ENCODE measurements at places on chromosomes 4 and X. TPM values are rescaled to one million over a fixed set of nuclear protein-coding genes. Genes with fewer than 3 reads are reported as not detected.

Gene PLXNB3
- 1.4 TPM for total RNA-seq

Gene STOX2
- total RNA-seq: not detected

DNA sequence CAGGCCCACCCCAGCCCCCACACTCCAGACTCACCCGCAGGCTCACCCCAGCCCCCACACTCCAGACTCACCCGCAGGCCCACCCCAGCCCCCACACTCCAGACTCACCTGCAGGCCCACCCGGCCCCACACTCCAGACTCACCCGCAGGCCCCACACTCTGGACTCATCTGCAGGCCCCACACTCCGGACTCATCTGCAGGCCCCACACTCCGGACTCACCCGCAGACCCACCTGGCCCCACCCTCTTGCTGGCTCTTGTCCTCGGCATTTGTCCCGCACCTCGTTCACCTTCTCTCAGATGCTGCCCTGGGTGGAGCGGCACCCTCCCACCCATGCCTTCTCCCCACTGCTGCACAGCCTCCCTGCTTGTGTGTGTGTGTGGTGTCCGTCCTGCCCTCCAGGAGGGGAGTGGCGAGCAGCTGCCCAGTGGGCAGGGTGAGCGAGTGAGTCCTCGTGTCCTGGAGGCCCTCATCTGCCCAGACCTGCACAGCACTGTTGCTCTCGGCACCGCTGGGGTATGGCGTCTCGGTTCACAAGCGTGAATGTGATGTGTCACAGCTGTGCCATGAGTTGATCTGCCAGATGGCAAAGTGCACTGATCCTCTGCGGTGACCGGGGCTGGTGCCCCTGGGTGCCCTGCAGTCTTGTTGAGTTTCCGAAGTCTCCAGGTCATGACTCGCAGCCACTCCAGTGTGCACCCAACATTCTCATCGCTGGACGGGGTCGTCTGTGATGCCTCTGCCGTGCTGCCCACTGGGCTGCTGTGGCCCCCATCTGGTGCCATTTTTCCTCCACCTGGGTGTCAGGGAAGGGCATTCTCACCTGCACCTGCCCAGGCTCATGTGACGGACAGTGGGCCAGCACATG, 27.7 kb downstream of the MAEA start:
- peaks cover 26% of the 10 kb centered on the region for H3K4me1 ChIP-seq
- peaks cover 67% of the 10 kb centered on the region for H3K36me3 ChIP-seq
- H3K27me3 ChIP-seq: no peaks in the 10 kb centered on the region
- H3K4me3 ChIP-seq: no peak overlapping the region
- DNase-seq: no peak
- H3K27ac ChIP-seq: peak overlapping the region; percentile 43

Gene FGFR3
- total RNA-seq: 0.37 TPM

Gene ESX1
- not detected for total RNA-seq

Gene PCSK1N
- not detected for total RNA-seq

DNA sequence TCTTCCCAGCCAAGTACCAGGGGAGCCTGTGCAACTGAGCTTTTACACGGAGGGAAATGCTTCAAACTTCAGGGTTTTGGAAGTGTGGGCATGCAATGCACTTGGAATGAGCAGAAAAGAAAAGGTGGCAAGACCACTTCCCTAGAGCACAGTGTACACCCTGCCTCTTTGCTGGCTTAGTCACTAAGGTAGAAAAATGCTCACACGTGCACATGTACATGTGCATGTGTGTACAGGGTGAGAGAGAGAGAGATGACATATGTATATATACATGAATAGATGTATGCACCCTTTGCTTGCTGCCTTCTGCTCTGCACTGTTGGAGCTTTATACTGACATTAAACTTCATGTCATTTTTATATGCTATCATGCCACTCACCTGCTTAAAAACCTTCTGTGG, 7.9 kb upstream of the KLF3 start:
- H3K27me3 ChIP-seq: peaks cover 7% of the 10 kb centered on the region
- no peak overlapping the region for H3K27ac ChIP-seq
- H3K4me3 ChIP-seq: no peak overlapping the region
- peaks cover 37% of the 10 kb centered on the region for H3K4me1 ChIP-seq

Gene CXorf49B
- not detected for total RNA-seq

GRCh38 chr4:163611182-163611581, 116.7 kb downstream of the TMA16 start:
- H3K27me3 ChIP-seq: peaks cover 3% of the 10 kb centered on the region
- H3K27ac ChIP-seq: no peak overlapping the region
- no peaks in the 10 kb centered on the region for H3K4me1 ChIP-seq
- no peak for DNase-seq

Gene SLC49A3
- total RNA-seq: 0.89 TPM

Gene NEUROG2
- not detected for total RNA-seq

- H3K27ac ChIP-seq: no peak overlapping the region
- no peak for DNase-seq
- H3K36me3 ChIP-seq: no peaks in the 10 kb centered on the region
- peaks cover 6% of the 10 kb centered on the region for H3K27me3 ChIP-seq
Observed at GRCh38 chr4:118941799-118942198, 53.1 kb downstream of the SYNPO2 start.

GRCh38 chr4:57553728-57554127, 443.5 kb upstream of the IGFBP7 start:
- no peaks in the 10 kb centered on the region for H3K27me3 ChIP-seq
- DNase-seq: no peak
- H3K4me1 ChIP-seq: no peaks in the 10 kb centered on the region
- H3K36me3 ChIP-seq: no peaks in the 10 kb centered on the region
- no peak overlapping the region for H3K27ac ChIP-seq

GRCh38 chr4:39823191-39823590, 125.3 kb downstream of the UBE2K start:
- DNase-seq: no peak
- peaks cover 7% of the 10 kb centered on the region for H3K4me1 ChIP-seq
- peaks cover 36% of the 10 kb centered on the region for H3K36me3 ChIP-seq
- no peak overlapping the region for H3K27ac ChIP-seq
- no peak overlapping the region for H3K4me3 ChIP-seq

GRCh38 chr4:152780267-152780778, 569 bp downstream of the ARFIP1 start:
- peak overlapping the region; percentile 92 for H3K4me3 ChIP-seq
- DNase-seq: no peak
- peaks cover 16% of the 10 kb centered on the region for H3K36me3 ChIP-seq
- peaks cover 12% of the 10 kb centered on the region for H3K27me3 ChIP-seq
- peak overlapping the region; percentile 90 for H3K27ac ChIP-seq

DNA sequence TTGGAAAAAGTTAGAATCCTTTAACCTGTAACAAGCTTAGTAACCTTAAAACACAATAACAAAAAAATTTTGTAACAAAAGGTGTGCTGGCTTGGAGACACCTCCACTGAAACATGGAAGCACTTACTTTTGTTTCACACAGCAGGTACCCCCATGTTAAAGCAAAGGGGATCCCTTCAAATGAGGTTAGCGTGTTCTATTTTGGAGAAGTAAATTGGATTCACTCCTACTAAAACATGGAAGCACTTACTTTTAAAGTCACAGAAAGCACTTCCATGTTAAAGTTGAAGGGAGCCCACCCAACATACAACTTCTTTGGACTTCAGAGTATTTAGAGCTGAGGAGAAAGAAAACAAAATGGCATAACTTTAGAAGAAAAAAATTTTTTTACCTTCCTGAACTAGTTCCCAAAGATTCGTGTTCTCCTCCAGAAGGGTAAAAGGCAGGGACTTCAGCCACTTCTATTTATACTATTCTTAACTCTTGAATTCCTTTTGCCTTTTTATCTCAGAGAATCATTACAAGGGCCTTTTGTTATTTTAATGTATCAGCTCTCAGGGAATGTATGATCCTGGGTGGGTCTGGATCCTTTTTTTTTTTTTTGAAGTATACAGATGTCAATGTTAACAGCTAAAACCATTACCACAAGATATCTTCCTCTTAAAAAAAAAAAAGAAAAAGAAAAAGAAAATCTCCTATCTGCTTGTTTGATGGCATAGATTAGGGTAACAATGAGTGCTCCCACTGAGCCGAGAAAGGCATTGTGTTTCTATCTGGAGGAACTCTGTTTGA, 11.5 kb downstream of the LARP7 start:
- no peak for DNase-seq
- peaks cover 6% of the 10 kb centered on the region for H3K4me1 ChIP-seq
- no peaks in the 10 kb centered on the region for H3K27me3 ChIP-seq

- peaks cover 3% of the 10 kb centered on the region for H3K27me3 ChIP-seq
- no peaks in the 10 kb centered on the region for H3K36me3 ChIP-seq
- no peak overlapping the region for H3K4me3 ChIP-seq
- H3K27ac ChIP-seq: no peak overlapping the region
Observed at GRCh38 chrX:24306440-24306839, 7.4 kb downstream of the SUPT20HL2 start.

Gene LEF1
- 246 TPM for total RNA-seq

DNA sequence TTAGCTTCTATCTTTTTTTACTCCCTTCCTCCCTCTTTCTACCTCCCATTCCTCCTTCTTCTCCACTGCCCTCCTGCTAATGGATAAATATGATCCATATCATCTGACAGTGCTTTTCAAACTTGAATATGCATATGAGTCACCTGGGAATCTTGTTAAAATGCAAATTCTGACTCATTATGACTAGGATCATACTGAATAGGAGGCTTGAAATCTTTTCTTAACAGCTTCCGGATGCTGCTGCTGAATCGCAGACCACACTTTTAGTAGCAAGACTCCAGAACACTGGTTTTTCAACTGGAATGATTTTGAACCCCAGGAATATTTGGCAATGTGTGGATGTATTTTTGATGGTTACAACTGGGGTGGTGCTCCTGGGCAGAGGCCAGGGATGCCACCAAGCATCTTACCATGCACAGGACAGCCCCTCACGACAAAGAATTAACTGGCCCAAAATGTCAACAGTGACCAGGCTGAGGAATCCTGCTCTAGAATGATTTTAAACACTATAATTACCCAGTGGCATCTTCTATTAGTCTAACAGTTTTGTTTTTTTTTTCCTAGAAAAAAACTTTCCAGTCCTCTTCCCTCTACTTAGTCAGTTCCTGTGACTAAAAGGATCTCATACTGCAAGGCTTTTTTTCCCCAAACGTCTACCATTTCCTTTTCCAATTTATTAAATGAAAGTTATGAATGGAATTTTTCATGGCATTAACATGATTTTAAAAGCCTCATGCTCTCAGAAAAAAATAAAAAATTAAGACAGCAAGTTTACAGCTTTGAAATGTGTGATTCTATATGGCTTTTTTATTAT, 10.6 kb upstream of the PYURF start:
- DNase-seq: no peak
- H3K27ac ChIP-seq: no peak overlapping the region
- H3K4me1 ChIP-seq: peaks cover 1% of the 10 kb centered on the region
- no peaks in the 10 kb centered on the region for H3K36me3 ChIP-seq
- no peak overlapping the region for H3K4me3 ChIP-seq

GRCh38 chr4:163621821-163622220, 127.3 kb downstream of the TMA16 start:
- H3K4me1 ChIP-seq: no peaks in the 10 kb centered on the region
- H3K27me3 ChIP-seq: no peaks in the 10 kb centered on the region
- no peak overlapping the region for H3K4me3 ChIP-seq
- H3K36me3 ChIP-seq: no peaks in the 10 kb centered on the region
- H3K27ac ChIP-seq: no peak overlapping the region

Gene PABPC4L
- not detected for total RNA-seq

Gene POU4F2
- not detected for total RNA-seq

Gene LYAR
- total RNA-seq: 37.9 TPM

Gene CT45A10
- total RNA-seq: not detected

GRCh38 chr4:123676890-123677229, 280.3 kb downstream of the SPRY1 start:
- no peak for DNase-seq
- peaks cover 31% of the 10 kb centered on the region for H3K27me3 ChIP-seq
- H3K27ac ChIP-seq: no peak overlapping the region
- H3K4me1 ChIP-seq: peaks cover 19% of the 10 kb centered on the region

GRCh38 chr4:117084866-117085701, at the start of gene TRAM1L1:
TSS of gene TRAM1L1 (minus strand) at chr4:117085576. CDS start at chr4:117085393, 183 bp downstream.
- peak; percentile 23 for DNase-seq
- H3K27me3 ChIP-seq: no peaks in the 10 kb centered on the region
- H3K27ac ChIP-seq: no peak within 1 kb of the TSS
- H3K4me3 ChIP-seq: peak within 1 kb of the TSS; percentile 31
- H3K4me1 ChIP-seq: peaks cover 2% of the 10 kb centered on the region

DNA sequence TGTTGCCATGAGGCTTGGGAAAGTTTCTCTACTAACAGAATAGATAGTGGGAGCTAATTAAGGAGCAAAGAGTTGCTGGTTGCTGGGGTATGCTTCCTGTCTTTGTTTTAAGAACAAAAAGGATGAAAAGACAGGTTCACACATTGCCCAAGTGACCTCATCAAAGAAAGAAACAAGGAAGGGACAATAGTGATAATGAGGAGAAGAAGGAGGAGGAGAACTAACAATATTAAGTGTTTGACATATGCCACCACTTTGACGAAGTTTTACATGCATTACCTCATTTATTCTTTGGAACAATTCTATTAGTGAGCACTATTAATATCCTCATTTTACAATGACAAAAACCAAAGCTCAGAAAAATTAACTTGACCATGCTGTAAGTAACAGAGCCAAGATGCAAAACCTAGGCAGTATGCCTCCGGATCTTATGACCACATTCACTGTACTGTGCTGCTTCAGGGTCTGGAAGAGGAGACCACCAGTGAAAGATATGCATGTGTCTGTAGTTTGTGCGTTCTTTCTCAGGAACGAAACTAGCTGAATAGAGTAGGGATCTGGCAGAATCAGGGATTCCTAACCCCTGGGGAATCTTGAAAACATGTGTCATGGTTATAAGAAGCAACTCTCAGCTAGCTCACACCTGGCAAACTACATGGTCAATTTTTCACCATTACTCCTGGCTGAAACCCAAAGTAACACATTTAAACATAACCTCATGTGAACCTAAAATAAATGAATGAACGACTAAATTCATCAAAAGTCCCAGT, 83.8 kb downstream of the MOSPD2 start:
- DNase-seq: no peak
- H3K4me3 ChIP-seq: no peak overlapping the region
- H3K36me3 ChIP-seq: peaks cover 2% of the 10 kb centered on the region
- H3K27me3 ChIP-seq: no peaks in the 10 kb centered on the region
- H3K27ac ChIP-seq: no peak overlapping the region

DNA sequence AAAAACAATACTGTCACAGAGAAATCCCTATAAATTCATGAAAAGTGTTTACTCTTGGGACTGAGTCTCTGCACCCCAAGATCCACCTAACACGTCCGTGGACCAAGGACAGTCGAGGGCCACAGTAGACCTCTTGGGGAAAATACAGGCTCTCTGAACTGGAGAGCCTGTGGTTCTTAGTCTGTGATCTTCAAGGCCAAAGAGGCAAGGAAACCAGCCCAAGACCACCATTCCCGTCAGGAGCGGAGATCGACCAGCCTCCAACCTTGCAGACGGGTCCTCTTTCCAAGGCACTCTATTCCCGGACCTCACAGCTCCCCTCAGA, 1.6 kb upstream of the APBB2 start:
- peaks cover 53% of the 10 kb centered on the region for H3K27me3 ChIP-seq
- H3K36me3 ChIP-seq: no peaks in the 10 kb centered on the region
- no peak for DNase-seq
- H3K4me3 ChIP-seq: peak overlapping the region; percentile 68
- peaks cover 29% of the 10 kb centered on the region for H3K4me1 ChIP-seq

Gene CLGN
- total RNA-seq: 0.13 TPM

DNA sequence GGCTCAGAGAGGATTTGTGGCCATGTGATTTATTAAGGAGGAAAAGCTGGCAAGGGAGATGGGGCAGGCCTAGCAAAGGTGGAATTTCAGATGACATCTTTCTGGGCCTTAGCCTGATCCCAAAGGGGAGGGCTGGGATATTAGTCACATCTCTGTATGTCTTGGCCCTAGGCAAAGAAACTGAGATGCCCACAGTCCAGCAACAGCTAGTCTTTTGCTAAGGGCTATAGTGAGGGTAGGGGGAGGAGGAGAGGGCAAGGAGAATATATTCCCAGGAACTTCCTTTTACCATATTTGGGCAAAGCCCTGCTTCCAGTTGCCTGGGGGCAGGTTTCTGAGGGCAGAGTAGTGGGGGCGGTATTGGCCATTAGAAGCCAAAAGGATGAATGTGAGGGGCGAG, 209.8 kb upstream of the NR3C2 start:
- H3K27me3 ChIP-seq: no peaks in the 10 kb centered on the region
- H3K27ac ChIP-seq: no peak overlapping the region
- no peak for DNase-seq
